ENCODE measurements at places on chromosomes 6 and 20. TPM values are rescaled to one million over a fixed set of nuclear protein-coding genes. Genes with fewer than 3 reads are reported as not detected.

The ZC2HC1B gene
- polyA plus RNA-seq, result not detected

The RAE1 gene
- polyA plus RNA-seq, result 55.1 TPM

- H3K27ac ChIP-seq, result peak overlapping the region; percentile 100
- H3K27me3 ChIP-seq, result no peaks in the 10 kb centered on the region
- H3K36me3 ChIP-seq, result peaks cover 4% of the 10 kb centered on the region
- peak; percentile 78 for DNase-seq
Observed at GRCh38 chr6:24720131-24720603, 1.2 kb upstream of the C6orf62 start.

GRCh38 chr6:34524499-34524898 is 31.6 kb downstream of the SPDEF start:
- no peak overlapping the region for H3K27ac ChIP-seq
- no peak for DNase-seq
- no peaks in the 10 kb centered on the region for H3K27me3 ChIP-seq
- H3K4me3 ChIP-seq, result no peak overlapping the region

- H3K36me3 ChIP-seq, result no peaks in the 10 kb centered on the region
- H3K4me1 ChIP-seq, result peaks cover 9% of the 10 kb centered on the region
- H3K27me3 ChIP-seq, result no peaks in the 10 kb centered on the region
- no peak overlapping the region for H3K4me3 ChIP-seq
- DNase-seq, result no peak
- no peak overlapping the region for H3K27ac ChIP-seq
Observed at GRCh38 chr6:14984519-14984853, 261.4 kb upstream of the JARID2 start.

DNA sequence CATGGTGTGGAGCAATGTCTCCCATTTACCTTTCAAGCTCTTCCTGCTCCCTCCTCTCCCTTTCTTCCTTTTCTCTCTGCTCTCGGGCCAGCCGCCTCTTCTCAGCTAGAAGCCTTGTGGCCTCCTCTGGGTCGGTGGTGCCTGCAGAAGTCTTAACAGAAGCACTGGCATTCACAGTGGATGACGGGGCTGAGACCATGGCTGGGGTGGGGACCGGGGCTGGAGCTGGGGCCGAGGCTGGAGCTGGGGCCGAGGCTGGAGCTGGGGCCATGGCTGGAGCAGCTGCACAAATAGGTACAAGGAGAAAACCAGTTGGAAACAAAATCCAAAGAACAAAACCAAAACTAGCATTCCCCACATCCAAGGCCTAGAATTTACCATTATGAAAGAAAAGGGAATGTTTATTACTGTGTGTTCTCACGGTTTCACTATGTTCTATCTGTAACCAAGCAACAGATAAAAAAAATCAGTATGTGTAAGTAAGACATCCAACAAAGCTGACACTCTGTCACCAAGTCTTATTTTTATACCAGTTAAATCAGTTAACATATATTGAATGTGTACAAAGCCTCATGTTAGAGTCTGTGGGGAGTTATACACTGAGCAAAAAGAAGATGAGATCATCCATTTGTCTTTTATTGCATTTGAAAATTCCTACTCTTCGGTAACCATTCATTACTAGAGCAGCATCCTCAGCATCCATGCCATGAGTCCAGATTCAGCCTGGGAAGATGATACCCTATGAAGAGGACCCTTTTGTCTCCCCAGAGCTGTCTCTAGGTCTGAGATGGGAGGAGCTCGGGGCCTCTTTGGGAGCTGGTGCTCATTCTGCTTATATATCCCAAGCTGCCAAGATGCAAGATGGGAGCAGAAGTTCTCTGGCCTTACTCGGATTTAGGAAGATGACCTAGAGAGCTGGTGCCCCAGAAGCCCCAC is 73.0 kb upstream of the BCLAF1 start:
- no peak for DNase-seq
- no peaks in the 10 kb centered on the region for H3K36me3 ChIP-seq
- no peak overlapping the region for H3K4me3 ChIP-seq
- peaks cover 10% of the 10 kb centered on the region for H3K4me1 ChIP-seq

- H3K27ac ChIP-seq, result peak overlapping the region; percentile 64
- H3K36me3 ChIP-seq, result peaks cover 19% of the 10 kb centered on the region
- DNase-seq, result no peak
- no peaks in the 10 kb centered on the region for H3K27me3 ChIP-seq
Observed at GRCh38 chr6:130981409-130981808, 81.6 kb downstream of the EPB41L2 start.

DNA sequence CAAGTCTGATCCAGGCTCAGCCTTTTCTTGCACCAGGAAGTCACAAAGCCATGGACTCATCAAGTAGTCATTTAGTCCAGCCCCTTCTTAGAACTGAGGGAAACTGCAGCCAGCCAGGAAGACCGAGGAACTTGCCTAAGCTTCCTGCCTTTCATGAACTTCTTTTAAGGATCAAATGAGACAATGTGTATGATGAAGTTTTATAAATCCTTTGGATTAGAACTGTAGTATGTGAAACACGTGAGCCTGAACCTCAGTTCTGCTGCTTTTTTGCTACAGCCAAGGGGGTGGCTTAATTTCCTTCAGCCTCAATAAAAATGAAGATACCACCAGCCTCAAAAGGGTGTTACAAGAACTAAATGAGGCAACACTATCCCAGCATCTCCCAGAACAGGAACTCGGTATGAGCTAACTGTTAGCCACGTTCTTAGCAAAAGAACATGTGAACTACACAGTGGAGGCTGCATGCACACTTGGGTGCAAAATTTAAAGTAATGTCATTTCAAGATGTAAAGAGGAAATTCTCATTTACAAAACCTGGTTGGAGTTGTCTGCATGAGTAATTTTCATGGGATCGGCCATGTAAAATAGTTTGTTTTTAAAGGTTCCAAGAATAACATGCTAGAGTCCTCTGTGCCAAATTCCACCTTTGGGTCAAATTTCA is 76.0 kb upstream of the TBC1D7 start:
- DNase-seq, result no peak
- peaks cover 17% of the 10 kb centered on the region for H3K4me1 ChIP-seq
- H3K36me3 ChIP-seq, result no peaks in the 10 kb centered on the region

GRCh38 chr6:44263354-44264100 is 1.8 kb downstream of the NFKBIE start:
- peaks cover 4% of the 10 kb centered on the region for H3K36me3 ChIP-seq
- H3K27me3 ChIP-seq, result no peaks in the 10 kb centered on the region
- peak; percentile 77 for DNase-seq
